ENCODE measurements at places on chromosomes 4 and X.

DNA sequence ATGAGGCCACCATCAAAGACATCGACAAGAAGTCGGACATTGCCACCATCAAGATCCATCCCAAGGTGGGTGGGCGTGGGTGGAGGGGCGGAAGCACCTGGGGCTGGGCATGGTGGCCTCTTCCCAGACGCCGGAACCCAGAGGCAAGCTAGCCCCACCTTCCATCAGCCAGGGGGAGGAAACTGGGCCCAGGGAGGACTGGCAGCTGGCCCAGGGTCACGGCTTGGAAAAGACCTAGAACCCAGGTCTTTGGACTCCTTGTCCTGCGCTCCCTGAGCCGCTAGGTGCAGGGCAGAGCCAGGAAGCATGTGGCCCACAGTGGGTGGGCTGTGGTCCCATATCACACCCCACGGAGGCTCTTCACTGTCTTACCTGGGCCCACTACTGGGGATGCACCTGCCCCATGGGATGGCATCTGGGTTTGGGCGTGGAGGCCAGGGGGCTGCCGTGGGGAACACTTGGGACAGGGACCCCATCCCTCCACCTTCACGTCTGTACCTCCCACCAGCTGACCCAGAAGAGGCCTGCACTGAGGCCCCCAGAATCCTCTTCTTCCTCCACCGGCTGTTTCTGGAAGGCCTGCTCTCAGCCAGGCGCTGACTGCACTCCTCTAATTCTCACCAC is 17.3 kb downstream of the HTRA3 start:
- DNase-seq: no peak

DNA sequence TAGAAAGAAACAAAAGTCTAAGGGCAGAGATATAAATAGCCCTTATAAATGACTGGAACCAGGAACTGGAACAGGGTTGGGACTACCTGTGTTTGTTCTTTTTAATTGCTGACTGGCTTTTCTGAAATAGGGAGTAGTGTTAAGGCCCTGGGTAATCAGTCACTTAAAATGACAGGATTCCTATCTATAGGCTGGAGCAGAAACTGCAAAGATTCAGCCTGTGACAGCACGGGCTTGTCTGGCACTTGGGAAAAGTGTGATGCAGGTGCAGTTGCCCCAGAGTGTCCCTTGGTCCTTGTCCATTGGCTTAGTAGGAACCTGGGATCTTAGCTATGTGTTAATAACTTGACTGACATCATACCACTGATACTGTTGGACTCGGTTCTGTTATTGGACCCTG is 14.7 kb upstream of the PLAC8 start:
- DNase-seq: no peak

GRCh38 chrX:1392376-1393068 is 609 bp upstream of the SLC25A6 start:
- DNase-seq: no peak

DNA sequence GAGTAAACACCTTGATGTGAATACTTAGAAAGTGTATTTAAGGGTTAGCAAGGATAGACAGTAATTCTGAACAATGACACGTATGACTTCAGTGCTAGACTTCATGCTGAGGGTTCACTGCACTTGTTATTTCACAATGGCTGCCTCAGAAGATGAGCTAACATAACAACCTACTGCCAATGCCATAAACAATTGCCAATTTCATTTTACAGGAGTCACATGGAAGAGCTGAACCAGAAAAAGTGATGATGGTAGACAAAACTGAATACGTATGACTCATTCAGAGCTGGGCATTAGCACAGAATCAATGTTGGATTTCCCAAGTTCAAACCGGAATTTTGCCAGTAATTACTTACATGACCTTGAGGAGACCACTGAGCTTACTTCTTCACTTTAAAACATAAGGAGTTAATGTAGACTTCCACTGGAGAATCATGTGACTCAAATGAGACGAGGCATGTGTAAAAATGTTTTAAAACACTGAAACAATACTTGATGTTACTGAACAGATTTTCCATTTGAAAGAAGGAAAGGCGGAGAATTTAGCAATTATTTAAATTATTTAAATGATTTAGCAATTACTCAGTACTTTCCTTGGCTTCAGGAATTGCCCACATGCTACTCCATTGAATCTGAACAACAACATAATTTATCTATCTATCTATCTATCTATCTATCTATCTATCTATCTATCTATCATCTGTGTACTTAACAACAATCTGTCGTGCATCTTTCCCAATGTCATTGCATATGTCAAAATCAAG is 868.5 kb upstream of the SLIT2 start:
- no peak for DNase-seq

GRCh38 chr4:102268355-102268754 is 76.9 kb downstream of the SLC39A8 start:
- no peak for DNase-seq

DNA sequence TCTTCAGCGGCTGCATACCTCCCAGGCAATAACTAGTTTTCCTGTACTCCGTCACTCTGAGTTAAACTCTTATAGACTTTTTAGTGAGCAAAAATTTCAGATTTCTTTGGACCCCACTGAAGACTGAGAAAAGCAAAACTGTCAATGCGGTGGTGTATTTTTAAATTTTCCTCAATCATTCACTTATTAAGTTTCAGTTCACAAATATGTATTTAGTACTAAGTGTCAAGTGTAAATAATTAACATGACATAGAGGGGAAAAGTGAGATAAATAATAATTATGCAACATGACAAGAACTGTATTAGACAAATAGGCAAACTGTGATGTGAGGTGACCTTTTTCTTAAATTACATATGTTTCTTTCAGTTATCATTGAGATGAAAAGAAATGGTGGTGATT is 124.4 kb downstream of the NAF1 start:
- DNase-seq: no peak

GRCh38 chr4:126775485-126776106 is 857.2 kb upstream of the INTU start:
- DNase-seq: no peak
